ENCODE measurements at places on chromosomes 2 and 18.
A peak's percentile ranks its signal among the peaks of the same experiment; 100 is the strongest.

DNA sequence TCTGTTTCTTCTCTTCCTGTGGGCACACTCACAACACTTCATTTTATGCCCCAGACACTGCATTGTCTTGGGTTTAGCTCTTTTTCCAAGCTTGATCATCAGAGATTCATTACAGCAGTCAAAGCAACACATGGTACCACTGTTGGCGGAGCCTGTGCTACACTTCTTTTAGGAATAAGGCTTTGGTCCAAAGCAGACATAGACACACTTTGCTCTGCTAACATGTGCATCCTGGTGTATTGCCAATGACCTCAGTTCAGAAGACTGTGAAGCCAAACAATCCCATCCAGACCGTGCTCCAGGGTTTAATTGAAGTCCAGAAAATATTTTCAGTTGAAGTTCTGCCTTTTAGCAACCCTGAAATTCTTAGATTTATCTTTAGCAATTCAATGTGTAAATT, 354.6 kb upstream of the RAB12 start:
- no peak for DNase-seq
- no peaks in the 10 kb centered on the region for H3K36me3 ChIP-seq
- no peaks in the 10 kb centered on the region for H3K27me3 ChIP-seq

DNA sequence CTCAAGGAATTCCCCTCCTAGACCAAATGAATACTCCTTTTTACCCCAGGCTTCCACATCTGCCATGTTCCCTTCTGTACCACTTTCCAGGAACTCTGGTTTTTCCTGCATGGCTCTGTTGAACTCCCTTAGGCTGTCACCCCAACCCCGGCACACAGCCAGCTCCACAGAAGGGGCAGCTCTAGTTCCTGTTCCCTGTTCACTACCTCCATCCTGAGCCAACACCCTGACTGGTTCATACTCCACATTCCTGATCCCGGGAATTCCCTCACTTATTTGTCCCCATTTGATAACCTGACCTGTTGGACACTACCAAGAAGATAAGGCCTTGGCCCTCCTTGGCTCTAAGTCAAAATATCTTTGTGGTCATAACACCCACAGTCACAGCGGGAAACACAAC, 280.9 kb upstream of the RAB6C start:
- no peak overlapping the region for H3K27ac ChIP-seq
- no peaks in the 10 kb centered on the region for H3K36me3 ChIP-seq
- H3K27me3 ChIP-seq = no peaks in the 10 kb centered on the region
- no peak for DNase-seq
- no peaks in the 10 kb centered on the region for H3K4me1 ChIP-seq

DNA sequence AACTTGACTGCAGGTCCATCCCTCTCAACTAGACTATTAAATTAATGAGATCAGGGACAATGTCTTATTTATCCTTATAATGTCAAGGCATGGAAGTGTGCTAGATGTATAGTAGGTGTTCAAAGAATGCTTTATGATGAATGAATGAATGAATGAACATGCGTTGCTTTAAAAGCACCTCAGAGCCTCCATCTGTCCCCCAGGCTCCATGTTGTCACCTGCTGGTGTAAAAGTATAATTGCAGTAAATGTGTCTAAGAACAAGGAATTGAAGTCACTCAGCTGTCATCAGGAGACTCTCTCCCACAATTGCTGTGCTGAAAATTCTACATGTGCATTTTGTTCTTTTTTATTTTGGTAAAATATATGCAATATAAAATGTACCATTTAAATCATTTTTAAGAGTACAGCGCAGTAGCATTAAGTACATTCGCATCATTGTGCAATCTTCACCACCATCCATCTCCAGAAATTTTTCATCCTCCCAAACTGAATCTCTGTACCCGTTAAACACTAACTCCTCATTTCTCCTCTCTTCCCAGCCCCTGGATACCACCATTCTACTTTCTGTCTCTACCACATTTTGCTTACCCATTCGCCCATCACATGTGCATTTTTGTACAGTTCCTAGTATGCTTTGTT, 52.6 kb downstream of the GNAL start:
- H3K27ac ChIP-seq = no peak overlapping the region
- no peaks in the 10 kb centered on the region for H3K36me3 ChIP-seq
- H3K4me3 ChIP-seq = no peak overlapping the region
- no peaks in the 10 kb centered on the region for H3K4me1 ChIP-seq
- no peak for DNase-seq
- H3K27me3 ChIP-seq = no peaks in the 10 kb centered on the region

DNA sequence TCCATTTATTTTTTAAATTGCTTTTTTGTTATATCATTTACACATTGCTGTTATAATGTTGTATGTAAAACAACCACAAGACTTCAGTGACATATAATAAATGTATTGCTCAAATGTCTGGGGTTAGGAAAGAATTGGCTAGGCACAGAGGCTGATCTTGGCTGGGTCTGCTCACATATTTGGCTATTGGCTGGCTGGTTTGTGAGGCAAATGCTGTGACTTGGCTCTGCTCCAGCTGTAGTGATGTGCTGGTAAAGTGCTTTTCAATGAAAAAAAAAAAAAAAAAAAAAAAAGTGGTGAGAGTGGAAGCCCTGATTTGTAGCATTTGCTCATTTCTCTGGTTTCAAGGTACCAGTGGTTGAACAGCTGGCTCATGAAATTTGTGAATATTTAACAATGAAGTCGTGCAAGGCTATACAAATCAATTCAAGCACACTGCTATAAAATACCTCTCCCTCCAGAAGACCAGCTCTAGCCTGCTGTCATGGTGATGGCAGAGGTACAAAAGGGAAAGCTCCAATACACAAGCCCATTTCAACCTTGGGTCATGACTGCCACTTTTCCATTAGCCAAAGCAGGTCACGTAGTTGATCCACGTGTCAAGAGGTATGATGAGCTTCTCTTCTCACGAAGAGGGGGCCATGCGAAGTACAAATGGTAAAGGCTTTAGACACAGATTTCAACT, 43.7 kb upstream of the RIT2 start:
- no peaks in the 10 kb centered on the region for H3K4me1 ChIP-seq
- no peak overlapping the region for H3K4me3 ChIP-seq
- H3K36me3 ChIP-seq = no peaks in the 10 kb centered on the region
- DNase-seq = no peak
- H3K27me3 ChIP-seq = no peaks in the 10 kb centered on the region

- no peak overlapping the region for H3K27ac ChIP-seq
- no peak overlapping the region for H3K4me3 ChIP-seq
- peak; percentile 9 for DNase-seq
- H3K36me3 ChIP-seq = no peaks in the 10 kb centered on the region
Measured at GRCh38 chr2:29222381-29223179, 107.4 kb downstream of the CLIP4 start.

GRCh38 chr2:165833156-165833555, 39.1 kb upstream of the GALNT3 start:
- DNase-seq = no peak
- no peak overlapping the region for H3K4me3 ChIP-seq
- H3K27ac ChIP-seq = no peak overlapping the region
- no peaks in the 10 kb centered on the region for H3K4me1 ChIP-seq
- no peaks in the 10 kb centered on the region for H3K36me3 ChIP-seq
- H3K27me3 ChIP-seq = no peaks in the 10 kb centered on the region

DNA sequence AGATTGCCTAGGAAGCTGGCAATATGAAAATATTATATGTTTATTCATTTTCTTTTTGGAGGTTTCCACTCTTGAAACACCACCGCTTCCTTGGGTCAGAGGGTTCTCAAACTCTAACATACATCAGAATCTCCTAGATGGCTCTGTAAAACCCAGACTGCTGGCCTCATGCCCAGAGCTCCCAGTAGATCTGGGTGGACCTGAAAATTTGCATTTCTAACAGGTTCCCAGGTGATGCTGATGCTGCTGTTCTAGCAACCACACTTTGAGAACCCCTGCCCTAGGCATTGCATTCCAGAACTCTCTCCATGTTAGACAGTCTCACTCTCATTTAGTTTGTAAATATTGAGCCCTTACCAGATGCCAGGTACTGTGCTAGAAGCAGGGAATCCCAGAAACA, 139.4 kb downstream of the FAM210A start:
- DNase-seq = no peak
- H3K4me3 ChIP-seq = no peak overlapping the region
- no peaks in the 10 kb centered on the region for H3K36me3 ChIP-seq
- H3K27me3 ChIP-seq = no peaks in the 10 kb centered on the region
- no peak overlapping the region for H3K27ac ChIP-seq

DNA sequence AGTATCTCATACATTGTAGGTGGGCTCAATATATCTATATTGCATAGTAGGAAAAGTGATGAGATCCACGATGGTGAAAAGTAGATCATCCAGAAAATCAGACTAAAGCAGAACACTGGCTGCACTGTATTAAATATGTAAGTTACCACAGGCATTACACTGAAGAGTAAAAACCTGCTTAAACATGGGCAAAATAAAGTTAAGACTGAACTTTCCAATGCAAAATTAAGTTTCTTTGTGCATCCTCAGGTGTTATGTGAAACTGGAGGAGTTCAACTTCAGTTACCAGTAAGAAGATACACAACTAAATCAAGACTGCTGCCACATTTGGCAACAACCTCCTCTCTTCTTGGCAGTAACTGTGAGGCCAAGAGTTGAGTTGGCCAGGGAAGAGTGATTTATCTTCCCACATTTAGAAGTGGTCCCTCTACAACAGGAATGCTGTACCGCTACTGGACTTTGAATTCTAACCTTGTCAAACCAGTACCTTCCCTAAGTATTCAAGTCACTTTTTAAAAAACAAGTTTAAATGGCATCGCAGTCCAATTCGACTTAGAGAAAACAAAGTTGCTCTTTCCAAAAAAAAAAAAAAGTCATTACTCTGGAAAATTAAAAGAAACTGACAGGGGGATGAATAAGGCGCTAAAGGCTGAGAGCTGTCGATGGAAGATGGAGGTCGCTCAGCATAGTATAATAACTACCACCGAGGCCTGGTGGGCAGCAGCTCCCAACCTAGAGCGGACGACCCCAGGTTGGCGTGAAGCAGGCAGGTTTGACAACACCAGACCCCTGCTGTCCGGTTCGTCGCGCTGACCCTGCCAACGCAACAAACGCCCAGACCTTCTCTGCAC, 1.1 kb downstream of the MAP4K3 start:
- H3K27ac ChIP-seq = peak overlapping the region; percentile 89
- H3K4me3 ChIP-seq = peak overlapping the region; percentile 86
- H3K27me3 ChIP-seq = no peaks in the 10 kb centered on the region
- peaks cover 22% of the 10 kb centered on the region for H3K4me1 ChIP-seq
- H3K36me3 ChIP-seq = no peaks in the 10 kb centered on the region

GRCh38 chr2:81976998-81977397, 1672.4 kb upstream of the LRRTM1 start:
- no peak overlapping the region for H3K4me3 ChIP-seq
- H3K27me3 ChIP-seq = no peaks in the 10 kb centered on the region
- H3K36me3 ChIP-seq = no peaks in the 10 kb centered on the region
- no peak overlapping the region for H3K27ac ChIP-seq

GRCh38 chr2:229051798-229052197, 219.3 kb downstream of the PID1 start:
- no peak overlapping the region for H3K27ac ChIP-seq
- no peaks in the 10 kb centered on the region for H3K4me1 ChIP-seq
- DNase-seq = no peak
- no peaks in the 10 kb centered on the region for H3K27me3 ChIP-seq
- no peaks in the 10 kb centered on the region for H3K36me3 ChIP-seq

- no peaks in the 10 kb centered on the region for H3K4me1 ChIP-seq
- DNase-seq = no peak
- no peak overlapping the region for H3K27ac ChIP-seq
- H3K27me3 ChIP-seq = no peaks in the 10 kb centered on the region
- H3K4me3 ChIP-seq = no peak overlapping the region
Measured at GRCh38 chr18:61822879-61823278, 69.9 kb downstream of the RNF152 start.
